Endothelial cell of umbilical vein (primary cell): ENCODE measurements at places on chromosomes 1 and 21. TPM values are rescaled to one million over a fixed set of nuclear protein-coding genes. Genes with fewer than 3 reads are reported as not detected.

Gene LHX4
- not detected in 2 replicates for polyA plus RNA-seq

Gene SPOCD1
- polyA plus RNA-seq: 33.0 and 40.1 TPM in 2 replicates

Gene DENND2C
- 0.12 and 0.14 TPM in 2 replicates for polyA plus RNA-seq

Gene KCNE1
- 0.08 and 0.10 TPM in 2 replicates for polyA plus RNA-seq

Gene AGMAT
- 0.22 and 0.39 TPM in 2 replicates for polyA plus RNA-seq

Gene RHBDL2
- 0.06 and 0.11 TPM in 2 replicates for polyA plus RNA-seq

Gene C1orf74
- 2.4 TPM in 2 replicates for polyA plus RNA-seq

Gene NPHP4
- 4.4 and 5.0 TPM in 2 replicates for polyA plus RNA-seq

Gene KISS1
- 0.22 and 0.60 TPM in 2 replicates for polyA plus RNA-seq

Gene FMO2
- not detected in 2 replicates for polyA plus RNA-seq

- no peak overlapping the region for H3K4me3 ChIP-seq
- no peaks in the 10 kb centered on the region for H3K36me3 ChIP-seq
- DNase-seq: no peak
- no peaks in the 10 kb centered on the region for H3K27me3 ChIP-seq
- no peaks in the 10 kb centered on the region for H3K4me1 ChIP-seq
- no peak overlapping the region for H3K27ac ChIP-seq
These were observed 615.4 kb downstream of the PTPRU start for GRCh38 chr1:29851691-29852090.

DNA sequence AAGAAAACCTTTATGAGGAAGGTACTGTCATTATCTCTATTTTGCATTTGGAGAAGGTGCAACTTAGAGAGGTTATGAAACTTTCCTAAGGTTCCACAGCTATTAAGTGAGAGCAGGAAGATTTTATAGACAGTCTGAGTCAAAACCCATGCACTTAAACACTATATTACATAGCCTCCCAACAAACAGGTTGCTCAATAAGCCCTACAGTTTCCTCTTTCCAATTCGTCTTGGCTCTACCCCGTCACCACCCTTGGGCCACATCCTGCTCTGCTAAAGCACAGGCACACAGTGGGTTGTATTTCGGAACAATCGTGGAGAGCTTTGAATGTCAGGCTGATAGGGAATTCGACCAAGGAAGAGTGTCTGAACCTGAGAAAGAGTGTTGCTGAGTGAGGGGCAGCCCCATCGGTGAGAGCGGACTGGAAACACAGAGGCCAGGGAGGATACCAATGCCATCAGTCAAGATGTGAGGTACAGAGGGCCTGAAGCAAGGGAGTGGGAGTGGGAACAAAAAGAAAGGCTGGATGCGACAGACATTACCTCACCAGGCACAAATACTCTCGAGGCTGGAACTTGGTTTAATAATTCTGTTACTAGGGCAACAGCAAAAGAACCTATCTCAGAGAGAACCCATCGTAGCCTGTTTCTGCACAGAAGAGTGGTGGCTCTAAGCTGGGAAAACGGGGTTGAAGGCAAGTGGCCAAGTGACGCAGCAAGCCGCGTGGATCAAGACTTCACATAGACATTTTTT lies 6.3 kb upstream of the LRRC52 start:
- no peaks in the 10 kb centered on the region for H3K27me3 ChIP-seq
- no peak for DNase-seq
- H3K4me3 ChIP-seq: no peak overlapping the region
- no peak overlapping the region for H3K27ac ChIP-seq

GRCh38 chr1:31843506-31843905 lies 27.7 kb upstream of the SPOCD1 start:
- H3K27me3 ChIP-seq: no peaks in the 10 kb centered on the region
- no peak overlapping the region for H3K4me3 ChIP-seq
- DNase-seq: peak; percentile 4

DNA sequence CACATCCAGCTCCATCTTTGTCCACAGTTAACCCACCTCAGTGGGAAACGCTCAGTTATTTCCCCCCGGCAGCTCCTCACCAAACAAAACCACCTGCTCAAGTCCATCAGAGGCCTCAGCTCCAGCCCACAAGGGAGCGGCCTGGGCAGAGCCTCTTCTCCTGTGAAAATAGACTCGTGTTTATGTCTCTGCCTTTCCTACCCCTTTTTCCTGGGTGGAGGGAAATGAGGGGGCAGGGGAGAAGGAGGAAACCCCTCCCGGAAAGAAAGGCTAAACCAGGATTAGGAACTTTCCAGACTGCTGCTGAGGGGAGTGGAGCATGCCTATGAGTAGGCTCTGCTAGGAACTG lies 81.6 kb downstream of the PAX7 start:
- H3K4me1 ChIP-seq: no peaks in the 10 kb centered on the region
- no peak for DNase-seq
- H3K4me3 ChIP-seq: no peak overlapping the region
- peaks cover 9% of the 10 kb centered on the region for H3K27me3 ChIP-seq
- no peak overlapping the region for H3K27ac ChIP-seq
- no peaks in the 10 kb centered on the region for H3K36me3 ChIP-seq

DNA sequence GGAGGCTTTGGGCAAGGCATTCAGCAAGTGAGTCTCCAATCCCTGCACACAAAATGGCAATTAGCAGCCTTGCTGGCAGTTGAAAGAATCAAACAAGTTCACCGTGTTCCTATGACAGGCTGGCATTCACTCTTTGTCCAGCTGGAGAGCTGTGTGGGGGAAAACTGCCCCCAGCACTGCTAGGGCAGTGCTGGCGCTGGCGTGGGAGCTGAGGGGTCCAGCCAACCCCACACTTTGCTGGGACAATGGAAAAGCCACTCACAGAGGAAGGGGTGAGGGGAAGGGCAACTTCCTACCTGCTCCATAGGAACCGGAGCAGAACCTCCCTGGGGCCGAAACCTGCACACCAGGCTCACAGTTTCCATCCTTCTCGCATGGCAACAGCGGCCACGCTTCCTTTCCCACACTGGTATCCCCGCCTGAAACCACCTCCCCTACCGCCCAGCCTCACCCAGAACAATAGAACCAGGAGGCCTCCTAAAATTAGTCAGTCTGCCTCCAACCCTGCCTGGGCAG lies 26.7 kb upstream of the KCNN3 start:
- no peak overlapping the region for H3K27ac ChIP-seq
- no peak overlapping the region for H3K4me3 ChIP-seq
- peaks cover 14% of the 10 kb centered on the region for H3K27me3 ChIP-seq
- DNase-seq: no peak

GRCh38 chr1:84410328-84411095 lies 12.2 kb downstream of the DNASE2B start:
- H3K36me3 ChIP-seq: no peaks in the 10 kb centered on the region
- H3K27ac ChIP-seq: no peak overlapping the region
- H3K4me1 ChIP-seq: peaks cover 26% of the 10 kb centered on the region
- H3K4me3 ChIP-seq: no peak overlapping the region
- DNase-seq: peak; percentile 22
- no peaks in the 10 kb centered on the region for H3K27me3 ChIP-seq

DNA sequence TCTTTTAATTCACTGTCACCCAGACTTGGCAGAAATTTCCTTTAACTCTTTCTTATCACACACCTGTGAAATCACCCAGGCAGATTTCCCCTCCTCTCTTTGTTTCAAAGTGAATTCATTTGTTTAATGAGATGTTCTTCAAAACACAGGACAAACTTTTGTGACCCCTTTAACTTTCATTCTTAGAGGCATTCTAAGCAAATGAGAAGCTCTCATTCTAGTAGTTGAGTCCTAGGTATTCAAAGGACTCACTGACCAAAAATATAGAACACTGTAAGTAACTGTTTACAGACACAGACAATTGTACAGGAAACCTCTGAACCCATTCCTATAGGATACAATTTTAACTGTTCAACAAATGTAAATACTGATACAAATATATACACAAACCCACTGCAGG lies 16.9 kb downstream of the LRRC8C start:
- DNase-seq: no peak
- no peak overlapping the region for H3K4me3 ChIP-seq
- H3K4me1 ChIP-seq: no peaks in the 10 kb centered on the region
- peaks cover 2% of the 10 kb centered on the region for H3K36me3 ChIP-seq

DNA sequence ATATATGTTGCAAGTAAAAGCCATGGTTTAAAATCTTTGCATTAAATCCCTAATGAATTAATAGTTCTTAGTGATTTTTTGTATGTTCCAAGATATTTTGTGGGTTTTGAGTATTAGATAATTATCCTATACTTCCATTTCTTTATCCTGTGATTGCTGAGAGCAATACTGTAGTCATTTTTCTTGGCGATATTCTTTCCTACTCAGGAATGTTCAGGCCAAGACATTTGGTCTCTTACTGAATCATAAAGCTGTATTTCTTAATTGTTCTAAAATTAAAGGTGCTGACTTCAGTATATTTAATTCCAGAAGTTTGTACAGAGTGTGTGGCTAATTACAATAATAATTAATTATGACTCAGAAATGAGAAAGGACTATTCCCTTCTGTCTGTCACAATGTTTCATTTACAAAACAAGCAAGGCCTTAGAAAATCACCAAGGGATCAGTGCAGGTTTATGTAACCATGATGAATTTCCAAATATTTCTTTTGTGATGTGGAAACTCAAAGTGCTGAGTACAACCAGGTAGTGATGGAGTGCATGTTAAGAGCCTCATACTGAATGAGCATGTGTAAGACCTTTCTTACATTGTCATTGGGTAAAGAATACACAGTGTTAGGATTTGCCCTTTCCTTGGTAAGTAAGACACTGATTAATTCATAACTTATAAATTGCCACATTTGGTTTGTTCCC lies 161.2 kb downstream of the HMCN1 start:
- no peaks in the 10 kb centered on the region for H3K36me3 ChIP-seq
- no peak for DNase-seq
- H3K27ac ChIP-seq: no peak overlapping the region
- no peak overlapping the region for H3K4me3 ChIP-seq
- no peaks in the 10 kb centered on the region for H3K27me3 ChIP-seq
- H3K4me1 ChIP-seq: peaks cover 10% of the 10 kb centered on the region

GRCh38 chr1:225578251-225578977 lies 74.5 kb downstream of the ENAH start:
- H3K27me3 ChIP-seq: no peaks in the 10 kb centered on the region
- no peak overlapping the region for H3K27ac ChIP-seq

- no peaks in the 10 kb centered on the region for H3K36me3 ChIP-seq
- H3K4me3 ChIP-seq: no peak overlapping the region
- H3K27me3 ChIP-seq: no peaks in the 10 kb centered on the region
- H3K27ac ChIP-seq: no peak overlapping the region
- DNase-seq: no peak
These were observed 265.8 kb downstream of the CAMTA1 start for GRCh38 chr1:7050751-7051665.

DNA sequence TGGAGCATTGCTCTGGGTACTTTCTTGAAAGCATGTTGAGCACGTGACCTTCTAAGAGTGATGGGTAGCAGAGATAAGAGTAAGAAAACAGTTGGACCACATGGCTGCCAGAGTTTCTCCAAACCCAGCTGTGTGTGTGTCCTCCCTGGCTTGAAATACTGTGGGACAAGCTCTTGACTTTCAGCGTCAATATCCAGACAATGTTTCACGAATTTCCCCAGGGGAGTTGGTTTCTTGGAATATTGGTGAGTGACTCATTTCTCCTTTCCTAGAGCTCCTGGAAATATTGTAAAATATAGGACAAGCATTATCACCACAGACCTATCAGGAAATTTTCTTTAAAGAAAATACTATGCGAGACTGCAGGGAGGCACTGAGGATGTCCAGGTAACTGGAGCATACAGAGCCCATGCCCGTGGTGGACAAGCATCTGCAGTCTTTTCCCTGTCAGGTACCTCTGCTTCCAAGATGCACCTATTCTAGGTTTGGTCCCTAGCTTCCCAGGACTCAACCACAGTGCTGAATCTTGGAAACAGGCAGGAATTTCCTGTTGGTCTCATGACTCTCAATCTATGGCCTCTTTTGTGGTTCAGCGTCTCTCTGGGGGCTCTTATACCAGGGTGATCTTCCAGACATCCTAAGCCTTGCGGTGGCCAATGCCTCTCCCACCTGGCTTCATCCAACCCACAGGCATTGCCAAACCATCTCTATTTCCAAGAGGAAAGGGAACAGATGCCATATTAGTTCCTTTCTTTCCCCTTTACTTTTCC lies 67.4 kb downstream of the KCNJ6 start:
- H3K27ac ChIP-seq: peak overlapping the region; percentile 15
- H3K4me1 ChIP-seq: peaks cover 10% of the 10 kb centered on the region
- no peak overlapping the region for H3K4me3 ChIP-seq
- H3K27me3 ChIP-seq: no peaks in the 10 kb centered on the region
- no peaks in the 10 kb centered on the region for H3K36me3 ChIP-seq

GRCh38 chr1:45913731-45914501 lies 110.5 kb downstream of the MAST2 start:
- H3K27ac ChIP-seq: no peak overlapping the region
- DNase-seq: no peak
- no peaks in the 10 kb centered on the region for H3K36me3 ChIP-seq
- no peaks in the 10 kb centered on the region for H3K4me1 ChIP-seq
- no peaks in the 10 kb centered on the region for H3K27me3 ChIP-seq
- H3K4me3 ChIP-seq: no peak overlapping the region

GRCh38 chr1:215636258-215636965 lies 69.3 kb downstream of the KCTD3 start:
- DNase-seq: no peak
- no peaks in the 10 kb centered on the region for H3K36me3 ChIP-seq
- no peaks in the 10 kb centered on the region for H3K27me3 ChIP-seq

DNA sequence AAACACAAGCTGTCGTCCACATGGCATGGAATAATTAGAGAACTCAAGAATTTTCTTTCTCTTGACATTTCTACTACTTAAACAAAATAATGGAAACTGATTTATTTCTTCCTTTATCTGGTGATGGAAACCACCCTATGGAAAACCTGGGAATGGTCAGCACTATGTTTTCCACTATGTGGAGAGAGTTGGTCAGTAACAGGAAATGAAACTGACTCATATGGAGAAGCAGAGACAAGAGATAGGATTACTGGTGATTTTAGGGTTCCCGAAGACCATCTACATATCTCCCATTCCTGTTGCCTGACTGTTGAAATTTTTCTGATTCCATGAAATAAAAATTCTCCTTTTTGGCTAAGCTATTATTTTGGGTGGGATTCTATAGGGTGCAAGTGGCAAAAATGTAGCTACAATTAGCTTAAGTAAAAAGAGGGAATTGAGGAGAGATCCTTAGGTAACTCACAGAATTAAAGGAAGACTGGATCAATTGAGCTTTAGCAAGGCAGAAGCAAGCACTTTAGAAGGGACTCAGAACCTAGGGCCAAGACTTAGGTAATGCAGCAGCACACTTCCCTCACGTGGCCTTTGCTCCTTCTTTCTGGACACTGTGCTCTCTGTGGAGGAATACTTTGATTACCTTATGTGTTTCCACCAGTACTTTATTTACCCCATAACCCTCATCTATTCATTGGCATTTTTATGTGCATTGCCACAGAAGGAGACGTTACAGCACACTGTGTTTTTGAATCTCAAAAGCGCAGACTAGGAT lies 89.6 kb downstream of the LEPR start:
- no peaks in the 10 kb centered on the region for H3K36me3 ChIP-seq
- H3K27me3 ChIP-seq: no peaks in the 10 kb centered on the region
- H3K27ac ChIP-seq: no peak overlapping the region
- H3K4me3 ChIP-seq: no peak overlapping the region
- DNase-seq: peak; percentile 86

GRCh38 chr1:58874342-58874741 lies 90.5 kb upstream of the JUN start:
- DNase-seq: no peak
- peaks cover 7% of the 10 kb centered on the region for H3K4me1 ChIP-seq
- no peaks in the 10 kb centered on the region for H3K36me3 ChIP-seq
- H3K27me3 ChIP-seq: no peaks in the 10 kb centered on the region
- no peak overlapping the region for H3K4me3 ChIP-seq
- H3K27ac ChIP-seq: no peak overlapping the region

GRCh38 chr1:171355727-171356126 lies 41.7 kb downstream of the FMO4 start:
- no peaks in the 10 kb centered on the region for H3K27me3 ChIP-seq
- H3K4me3 ChIP-seq: no peak overlapping the region
- H3K27ac ChIP-seq: no peak overlapping the region
- H3K4me1 ChIP-seq: no peaks in the 10 kb centered on the region
